ENCODE measurements at places on chromosomes 7 and 10.

GRCh38 chr7:14999331-14999730 is 96.8 kb upstream of the DGKB start:
- no peak for DNase-seq

DNA sequence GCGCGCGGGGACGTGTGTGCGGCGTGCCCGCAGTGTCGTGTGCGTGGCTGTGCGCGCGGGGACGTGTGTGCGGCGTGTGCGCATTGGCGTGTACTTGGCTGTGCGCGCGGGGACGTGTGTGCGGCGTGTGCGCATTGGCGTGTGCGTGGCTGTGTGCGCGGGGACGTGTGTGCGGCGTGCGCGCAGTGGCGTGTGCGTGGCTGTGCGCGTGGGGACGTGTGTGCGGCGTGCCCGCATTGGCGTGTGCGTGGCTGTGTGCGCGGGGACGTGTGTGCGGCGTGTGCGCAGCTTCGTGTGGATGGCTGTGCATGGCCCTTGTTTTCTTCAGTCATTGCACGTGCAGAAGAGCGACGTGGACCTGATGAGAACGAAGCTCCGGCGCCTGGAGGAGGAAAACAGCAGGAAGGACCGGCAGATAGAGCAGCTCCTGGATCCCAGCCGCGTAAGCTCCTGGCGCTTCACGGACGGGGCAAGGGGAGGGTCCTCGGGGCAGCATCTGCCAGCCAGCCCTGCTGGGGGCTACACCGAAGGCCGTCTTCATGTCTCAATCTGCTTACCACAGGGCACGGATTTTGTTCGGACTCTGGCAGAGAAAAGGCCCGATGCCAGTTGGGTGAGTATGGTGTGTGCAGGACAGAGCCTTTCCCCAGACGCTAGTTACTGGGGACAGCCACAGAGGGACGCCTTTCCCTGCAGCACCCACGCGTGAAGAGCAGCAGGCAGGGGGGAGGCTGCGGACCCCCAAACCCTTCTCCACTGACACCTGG is 19.3 kb downstream of the IQCE start:
- DNase-seq, result no peak

DNA sequence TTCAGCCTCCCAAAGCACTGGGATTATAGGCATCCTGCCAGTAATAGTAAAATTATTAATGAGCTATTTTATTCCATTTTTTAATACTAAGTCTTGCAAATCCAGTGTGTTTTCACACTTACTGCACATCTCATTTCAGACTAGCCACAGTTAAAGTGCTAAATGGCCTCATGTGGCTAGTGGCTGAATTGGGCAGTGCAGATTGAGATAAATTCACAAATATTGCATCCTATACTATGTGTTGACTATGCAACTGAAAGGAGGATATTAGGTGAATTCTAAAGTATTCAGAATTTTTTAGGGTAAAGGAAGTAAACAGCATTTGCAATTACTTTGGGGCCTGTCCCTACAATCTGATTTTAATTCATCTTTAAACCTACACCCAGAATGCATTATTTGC is 10.2 kb downstream of the APBB1IP start:
- no peak for DNase-seq

DNA sequence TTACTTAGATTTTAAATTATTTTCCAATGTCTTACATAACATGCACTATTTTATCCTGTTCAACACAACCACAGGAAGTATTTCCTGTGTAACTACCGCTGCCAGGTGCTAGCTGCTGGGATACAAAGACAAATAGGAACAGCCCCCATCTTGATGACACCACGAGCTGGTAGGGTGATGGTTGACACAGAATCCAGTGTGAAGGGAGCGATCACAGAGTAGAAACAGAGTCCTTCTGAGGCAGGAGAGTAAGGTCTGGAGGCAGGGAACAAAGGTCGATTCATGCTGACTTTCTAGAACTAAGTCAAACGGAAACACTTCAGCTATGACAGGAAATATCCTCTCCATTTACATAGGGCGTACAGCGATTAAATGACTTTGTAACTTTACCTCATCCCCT is 232.3 kb downstream of the ADAM12 start:
- peak; percentile 14 for DNase-seq

- DNase-seq, result no peak
These were observed 252.1 kb downstream of the GLI3 start for GRCh38 chr7:41984888-41985287.

DNA sequence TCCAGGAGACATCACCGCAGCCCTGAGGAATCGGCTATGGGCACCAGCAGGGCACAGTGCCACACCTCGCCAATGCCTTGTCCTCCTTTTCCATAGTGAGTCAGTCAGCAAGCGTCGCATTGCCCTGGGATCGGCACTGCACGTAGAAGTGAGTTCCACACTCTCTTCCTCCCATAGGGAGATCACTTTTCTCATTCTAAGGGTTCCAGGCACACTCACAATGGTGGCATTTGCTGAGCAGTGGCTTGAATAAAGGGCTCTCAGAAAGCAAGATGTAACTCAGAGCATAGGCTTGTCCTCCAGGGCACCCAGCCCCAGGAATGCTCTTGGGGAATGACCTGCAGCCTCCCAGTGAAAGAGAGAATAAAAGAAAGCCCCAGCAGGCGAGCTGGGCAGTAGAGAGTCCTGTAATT is 1.1 kb upstream of the VIM start:
- no peak for DNase-seq

DNA sequence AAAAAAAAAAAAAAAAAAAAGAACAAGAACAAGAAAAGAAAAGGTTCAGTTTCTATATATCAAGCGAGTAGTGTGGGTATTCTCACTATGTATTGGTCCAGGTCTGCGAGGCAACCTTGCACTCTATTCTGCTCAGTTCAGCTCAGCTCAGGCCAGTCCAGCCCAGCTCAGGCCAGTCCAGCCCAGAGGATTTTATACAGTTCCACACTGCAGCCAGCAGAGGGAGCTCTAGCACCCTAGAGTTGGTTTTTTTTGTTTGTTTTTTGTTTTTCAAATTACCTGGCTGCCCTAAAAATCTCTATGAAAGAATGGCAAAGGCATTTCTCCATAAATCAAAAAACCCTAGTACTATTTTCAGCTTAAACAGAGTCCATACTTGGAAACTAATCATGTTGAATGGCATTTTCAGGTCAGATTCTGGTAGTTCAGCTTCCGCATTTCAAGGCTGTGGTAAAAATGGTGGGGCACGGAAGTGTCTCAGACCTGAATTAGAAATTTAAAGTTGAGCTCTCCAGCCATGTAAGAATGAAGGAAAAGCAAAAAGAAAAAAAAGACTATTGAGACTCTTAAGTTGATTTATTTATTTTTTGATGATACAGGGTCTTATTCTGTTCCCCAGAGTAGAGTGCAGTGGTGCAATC is 55.2 kb upstream of the GSDME start:
- peak; percentile 62 for DNase-seq

GRCh38 chr7:92598310-92598981 is 8.3 kb upstream of the FAM133B start:
- DNase-seq, result no peak

DNA sequence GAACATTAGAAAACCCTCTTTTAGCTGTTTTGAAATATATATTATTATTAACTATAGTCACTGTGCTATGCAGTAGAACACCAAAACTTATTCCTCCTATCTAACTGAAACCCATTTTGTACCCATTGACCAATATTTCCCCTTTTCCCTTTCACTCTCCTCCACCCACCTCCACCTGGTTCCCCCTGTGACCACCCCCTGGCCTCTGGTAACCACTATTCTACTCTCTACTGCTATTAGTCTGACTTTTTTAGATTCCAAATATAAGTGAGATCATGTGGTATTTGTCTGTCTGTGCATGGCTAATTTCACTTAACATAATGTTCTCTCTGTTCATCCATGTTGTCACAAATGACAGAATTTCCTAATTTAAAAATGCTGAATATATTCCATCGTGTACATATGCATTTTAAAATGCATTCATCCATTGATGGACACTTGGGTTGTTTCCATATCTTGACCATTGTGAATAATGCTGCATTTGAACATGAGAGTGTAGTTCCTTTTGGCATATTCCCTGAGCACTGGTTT is 18.7 kb downstream of the TBC1D12 start:
- DNase-seq, result no peak

DNA sequence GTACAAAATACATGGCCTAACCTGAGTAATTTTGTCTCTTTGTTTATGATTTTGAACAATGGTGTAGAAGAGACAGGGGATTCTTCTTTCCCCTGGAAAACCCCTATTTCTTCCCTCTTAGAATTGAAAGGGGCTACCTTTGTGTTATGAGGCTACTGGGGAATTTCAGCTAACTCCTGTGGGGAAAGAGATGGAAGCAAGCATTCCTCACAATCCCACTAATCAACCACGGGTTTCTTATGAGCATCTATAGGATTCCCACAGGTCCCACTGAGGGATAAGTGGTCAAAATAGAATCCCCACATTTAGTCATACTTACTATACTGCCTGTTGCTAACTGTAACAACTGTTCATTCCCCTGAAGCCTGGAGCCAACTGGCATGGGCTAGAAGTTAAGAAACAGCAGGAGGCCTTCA is 32.2 kb upstream of the ITGB8 start:
- DNase-seq, result no peak

- no peak for DNase-seq
These were observed 16.2 kb upstream of the INSIG1 start for GRCh38 chr7:155281398-155281969.

DNA sequence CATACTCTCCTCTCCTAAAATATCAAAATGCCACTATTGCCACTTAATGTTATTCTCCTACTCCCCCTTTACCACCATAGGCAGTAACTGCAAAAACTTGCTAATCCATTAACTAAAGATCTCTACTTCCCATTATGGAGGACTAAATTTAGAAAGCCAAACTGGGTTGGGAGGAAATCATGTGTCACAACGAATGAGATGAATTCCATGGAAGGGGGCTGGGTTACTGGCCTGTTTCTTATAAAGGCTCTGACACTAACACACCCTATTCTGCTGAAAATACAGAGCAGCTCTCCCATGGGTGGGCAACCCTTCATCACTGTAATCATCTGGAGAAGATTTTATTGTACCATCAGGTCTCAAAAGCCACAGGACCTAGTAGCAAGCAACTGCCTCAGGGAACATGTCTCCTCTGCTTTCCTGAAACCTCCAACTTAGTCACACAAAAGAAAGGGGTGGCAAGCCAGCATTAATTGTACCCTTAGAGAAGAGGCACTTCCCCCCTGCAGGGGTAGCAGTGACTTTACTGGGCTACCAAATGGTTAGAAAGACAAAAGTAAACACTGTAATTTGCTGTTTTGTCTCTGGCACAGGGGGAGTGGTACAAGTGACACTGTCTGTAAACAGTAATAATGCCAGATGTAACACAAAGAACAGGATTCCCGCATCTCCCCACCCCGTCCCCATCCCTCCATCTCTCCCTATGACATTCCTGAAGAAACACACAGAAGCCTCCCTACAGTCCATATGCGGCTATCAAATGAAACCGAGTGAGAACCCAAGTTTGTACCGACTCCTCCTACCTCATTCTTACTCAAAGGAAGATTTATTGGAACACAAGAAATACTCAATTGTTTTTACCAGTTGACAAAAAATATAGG is 81.6 kb downstream of the ARMH3 start:
- DNase-seq, result no peak

- DNase-seq, result no peak
These were observed 12.0 kb upstream of the KCNMA1 start for GRCh38 chr10:77649333-77650331.

DNA sequence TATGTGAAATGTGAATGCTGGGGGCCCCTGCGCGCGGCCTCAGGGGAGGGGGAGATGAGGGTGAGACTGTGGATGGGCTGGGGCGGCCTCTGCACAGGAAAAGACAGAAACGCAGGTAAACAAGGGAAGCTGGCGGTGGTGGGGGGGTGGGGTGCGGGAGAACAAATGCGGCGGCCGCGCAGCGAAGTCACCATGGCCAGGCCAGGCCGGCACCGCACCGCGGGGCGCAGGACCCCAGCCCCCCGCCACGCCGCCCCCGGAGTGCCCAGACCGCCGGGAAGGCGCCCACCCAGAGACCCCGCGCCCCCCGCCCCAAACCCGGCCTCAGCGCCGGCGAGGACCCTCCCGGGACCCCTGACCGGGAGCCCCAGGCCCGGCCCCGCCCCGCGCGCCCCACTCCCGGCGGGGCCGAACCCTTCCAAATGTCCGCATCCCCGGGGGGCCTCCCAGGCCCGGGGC is 14.5 kb upstream of the DNAAF5 start:
- DNase-seq, result no peak

DNA sequence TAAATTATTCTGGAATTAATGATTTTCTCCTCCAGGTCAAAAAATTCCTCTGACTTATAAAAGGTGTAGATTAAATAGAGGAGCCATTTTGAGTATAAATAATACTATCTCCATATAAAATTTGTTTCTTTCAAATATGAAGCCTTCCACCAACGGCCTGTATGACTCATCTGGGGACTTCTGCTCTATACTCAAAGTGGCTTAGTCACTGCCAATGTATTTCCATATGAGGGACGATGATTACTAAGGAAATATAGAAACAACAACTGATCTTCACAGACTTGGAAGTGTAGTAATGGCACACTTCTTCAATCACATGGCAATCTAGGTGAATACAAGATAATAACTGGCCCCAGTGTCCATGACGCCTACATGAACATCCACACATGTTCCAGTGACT is 335.6 kb upstream of the HGF start:
- DNase-seq, result no peak

DNA sequence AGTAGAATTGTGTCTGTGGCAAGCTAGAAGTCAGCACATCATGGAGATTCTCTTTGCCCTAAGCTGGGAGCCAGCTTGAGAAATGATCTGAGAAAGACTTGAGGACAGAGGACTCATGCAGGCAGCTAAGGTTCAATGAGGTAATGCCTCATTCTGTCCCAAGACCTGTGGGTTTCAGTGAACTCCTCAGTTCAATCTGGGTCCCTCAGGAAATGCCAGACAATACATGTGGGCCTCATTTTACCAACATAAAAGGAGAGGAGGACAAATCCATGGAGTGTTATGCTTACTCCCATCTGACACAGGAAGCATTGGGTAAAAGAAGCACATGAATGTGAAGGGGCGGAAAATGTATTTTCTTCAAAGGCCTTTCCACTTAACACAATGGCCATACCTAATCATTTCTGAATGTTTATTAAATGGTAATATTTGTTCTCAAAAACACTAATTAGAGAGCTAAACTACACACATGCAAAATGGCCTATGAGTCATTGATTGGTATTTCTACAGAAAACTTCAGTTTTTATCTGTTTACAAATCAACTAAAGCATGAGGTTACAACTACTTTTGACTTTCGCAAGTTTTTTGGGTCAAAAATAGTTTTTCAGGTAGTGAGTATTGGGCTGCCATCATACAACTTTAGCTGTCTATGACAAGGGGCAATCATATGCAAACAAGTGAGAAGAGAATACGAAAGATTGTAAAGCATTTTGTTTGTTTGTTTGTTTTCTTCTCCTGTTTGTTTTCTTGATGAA is 205.3 kb downstream of the CHRM2 start:
- DNase-seq, result no peak
